D341Med (cell line): ENCODE measurements at places on chromosomes 4 and X.
A peak's percentile ranks its signal among the peaks of the same experiment; 100 is the strongest.

GRCh38 chrX:150357790-150358189 lies 5.3 kb upstream of the MAMLD1 start:
- DNase-seq = no peak

GRCh38 chr4:141668200-141668910 lies 32.0 kb downstream of the IL15 start:
- DNase-seq = no peak

GRCh38 chr4:113078066-113078465 lies 28.6 kb downstream of the ANK2 start:
- no peak for DNase-seq

- no peak for DNase-seq
Measured at GRCh38 chr4:154465085-154465484, 26.5 kb downstream of the DCHS2 start.

- DNase-seq = no peak
Measured at GRCh38 chr4:6195602-6196319, 4.6 kb downstream of the JAKMIP1 start.

DNA sequence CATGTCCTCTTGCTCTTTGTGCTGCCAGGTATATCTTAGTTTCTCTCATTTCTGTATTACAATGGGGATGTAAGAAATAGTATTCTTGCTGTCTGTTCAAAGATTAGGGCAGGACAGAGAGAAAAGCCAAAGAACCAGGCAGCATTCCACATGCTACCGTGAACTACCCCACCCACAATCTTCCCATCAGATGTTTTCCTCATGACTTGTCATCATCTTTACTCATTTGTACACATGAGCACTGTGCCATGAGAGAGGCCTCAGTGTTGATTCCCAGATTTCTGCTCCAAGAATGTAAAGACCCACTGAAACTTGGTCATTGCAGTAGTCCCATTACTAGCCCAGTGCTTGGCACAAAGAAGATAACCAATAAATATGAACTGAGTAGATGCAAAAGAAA lies 354.6 kb upstream of the RASGEF1B start:
- DNase-seq = no peak

DNA sequence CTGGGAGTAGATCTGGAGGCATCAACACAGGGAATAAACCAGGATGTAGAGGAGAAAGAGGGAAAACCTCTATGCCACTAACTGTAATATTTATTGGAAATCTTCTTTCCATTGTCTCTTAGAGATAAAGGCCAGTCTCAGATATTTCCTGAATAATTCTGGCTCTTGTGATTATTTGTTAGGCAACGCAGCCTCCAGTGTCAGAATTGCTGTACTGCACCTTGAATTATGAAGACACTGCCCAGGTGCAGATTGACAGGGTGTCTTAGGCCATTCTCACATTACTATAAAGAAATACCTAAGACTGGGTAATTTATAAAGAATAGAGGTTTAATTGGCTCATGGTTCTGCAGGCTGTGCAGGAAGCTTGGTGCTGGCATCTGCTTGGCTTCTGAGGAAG lies 100.7 kb upstream of the ZDHHC15 start:
- no peak for DNase-seq

DNA sequence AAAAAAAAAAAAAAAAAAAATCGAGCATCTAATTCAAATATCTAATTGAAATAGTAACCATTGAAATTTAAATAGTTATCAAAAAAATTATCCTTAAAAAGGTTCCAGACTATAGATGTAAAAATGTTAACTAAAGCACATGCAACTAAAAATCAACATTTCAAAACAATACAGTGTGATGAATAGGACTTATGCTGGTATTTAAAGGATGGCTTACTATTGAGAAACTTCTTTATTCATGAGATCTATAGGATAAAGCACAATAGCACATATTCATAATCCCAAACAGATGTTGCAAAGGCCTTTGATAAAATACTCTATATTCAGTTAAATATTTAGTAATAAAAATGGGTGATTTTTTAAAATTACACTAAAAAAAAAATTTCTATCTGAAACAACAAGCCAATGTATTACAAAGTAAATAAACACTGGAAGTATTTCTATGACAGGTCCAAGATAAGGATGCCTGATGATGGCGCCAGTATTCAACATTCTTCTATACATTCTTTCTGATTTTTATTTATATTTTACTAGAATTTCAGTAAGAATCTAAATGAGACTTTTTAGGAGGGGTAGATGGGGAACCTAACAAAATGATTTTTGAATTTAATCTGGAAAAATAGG lies 26.3 kb downstream of the DCLK2 start:
- DNase-seq = no peak

GRCh38 chr4:53963336-53963735 lies 101.1 kb downstream of the CHIC2 start:
- DNase-seq = no peak

GRCh38 chr4:173684223-173684622 lies 154.2 kb upstream of the HAND2 start:
- DNase-seq = no peak

- no peak for DNase-seq
Measured at GRCh38 chr4:83019794-83020494, 9.3 kb upstream of the LIN54 start.

DNA sequence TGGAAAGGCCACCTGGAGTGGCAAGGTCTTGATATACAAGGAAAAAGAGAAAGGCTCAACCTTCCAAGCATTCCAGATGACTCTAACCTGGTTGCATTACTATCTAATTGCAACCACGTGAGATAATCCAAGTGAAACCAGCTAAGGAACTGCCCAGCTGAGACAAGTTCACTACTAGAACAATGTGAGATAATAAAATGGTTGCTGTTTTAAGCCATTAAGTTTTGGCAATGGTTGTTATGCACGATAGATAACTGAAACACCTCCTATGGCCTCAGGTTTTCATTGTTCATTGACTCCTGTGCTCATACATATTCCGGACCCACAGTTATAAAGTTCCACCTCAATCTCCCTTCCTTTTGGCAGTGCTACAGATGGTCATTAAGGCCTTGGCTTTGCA lies 9.2 kb upstream of the CXorf66 start:
- DNase-seq = no peak

DNA sequence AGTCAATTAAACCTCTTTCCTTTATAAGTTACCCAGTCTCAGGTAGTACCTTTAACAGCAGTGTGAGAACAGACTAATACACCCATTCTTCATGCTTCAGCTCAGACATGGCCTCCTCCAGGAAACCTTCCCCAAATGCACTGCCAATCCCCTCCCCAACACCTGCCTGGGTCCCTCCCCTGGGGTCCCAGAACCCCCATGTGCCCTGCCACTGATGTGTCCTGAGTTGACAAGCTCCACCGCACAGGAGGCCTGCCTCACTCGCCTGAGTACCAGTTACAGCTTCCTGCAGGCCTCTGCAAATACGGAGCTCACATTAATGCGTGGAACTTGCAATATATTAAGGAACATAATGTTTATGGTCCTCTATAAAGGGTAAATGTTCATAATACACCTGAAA lies 34.9 kb upstream of the CRMP1 start:
- no peak for DNase-seq

GRCh38 chr4:139229534-139230039 lies 50.4 kb downstream of the MGARP start:
- peak; percentile 49 for DNase-seq

DNA sequence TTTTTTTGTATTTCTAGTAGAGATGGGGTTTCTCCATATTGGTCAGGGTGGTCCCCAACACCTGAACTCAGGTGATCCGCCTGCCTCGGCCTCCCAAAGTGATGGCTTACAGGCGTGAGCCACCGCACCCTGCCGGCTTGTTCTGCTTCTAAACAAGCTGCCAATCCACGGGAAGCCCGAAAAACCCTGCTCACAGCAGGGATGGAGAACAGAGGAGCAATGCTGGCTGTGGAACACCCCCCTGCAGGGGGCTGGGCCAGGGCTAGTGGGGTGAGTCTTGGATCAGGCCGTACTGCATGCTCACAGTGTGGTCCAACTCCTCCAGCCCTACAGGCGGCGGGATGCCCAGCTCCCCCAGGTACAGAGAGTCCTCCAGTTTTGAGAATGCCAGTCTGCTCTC lies 38.1 kb upstream of the ARHGAP6 start:
- no peak for DNase-seq

- DNase-seq = no peak
Measured at GRCh38 chrX:129786210-129786651, 6.5 kb downstream of the SASH3 start.
